Fibroblast of villous mesenchyme (primary cell): ENCODE measurements at places on chromosomes 16 and 17.

DNA sequence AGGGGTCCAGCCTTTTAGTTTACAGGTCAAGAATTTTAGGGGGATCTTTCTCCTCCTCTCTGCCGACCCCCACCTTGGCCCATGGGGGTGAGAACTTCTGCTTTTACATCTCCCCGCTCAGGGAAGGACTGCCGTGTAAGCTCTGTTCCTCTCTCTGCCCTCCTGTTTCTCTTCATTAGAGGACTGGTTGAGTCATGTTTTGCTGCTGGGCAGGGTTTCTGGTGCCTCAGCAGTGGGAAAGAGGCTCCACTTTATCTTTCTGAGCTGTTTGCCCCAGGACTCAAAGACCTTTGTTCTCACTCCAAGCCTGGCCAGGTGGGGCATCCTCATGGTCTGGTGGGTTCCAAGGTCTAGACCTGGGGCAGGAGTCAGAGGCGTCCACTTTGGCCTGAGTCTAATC lies 93.0 kb downstream of the UTP18 start:
- no peak for DNase-seq

- no peak for DNase-seq
These were observed 21.1 kb upstream of the DOK4 start for GRCh38 chr16:57507136-57508034.

- DNase-seq: no peak
These were observed 25.8 kb downstream of the TTYH2 start for GRCh38 chr17:74239172-74239571.

GRCh38 chr16:24540602-24541210 lies 1.3 kb downstream of the RBBP6 start:
- peak; percentile 31 for DNase-seq

- no peak for DNase-seq
These were observed 1.6 kb upstream of the HOXB7 start for GRCh38 chr17:48612456-48612853.

- DNase-seq: no peak
These were observed 73.6 kb upstream of the MRTFB start for GRCh38 chr16:13997526-13997925.

GRCh38 chr16:49883076-49884014 lies 27.4 kb upstream of the ZNF423 start:
- DNase-seq: no peak

- no peak for DNase-seq
These were observed 14.0 kb downstream of the NUPR1 start for GRCh38 chr16:28524681-28525171.

DNA sequence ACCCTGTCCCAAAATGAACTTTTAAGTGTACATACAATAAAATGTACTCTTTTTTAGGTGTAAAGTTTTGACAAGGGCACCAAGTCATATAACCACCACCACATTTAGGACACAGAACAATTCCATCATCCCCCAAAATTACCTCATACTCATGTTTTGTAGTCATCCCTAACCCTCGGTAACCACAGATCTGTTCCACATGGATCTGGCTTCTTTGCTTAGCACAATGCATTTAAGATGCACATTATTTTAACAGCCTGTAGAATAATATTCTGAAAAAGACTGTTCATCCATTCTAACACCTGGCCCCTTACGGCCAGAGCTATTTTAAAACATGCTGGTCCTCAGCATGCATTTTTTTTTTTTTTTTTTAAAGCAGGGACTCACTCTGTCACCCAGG lies 25.2 kb upstream of the CFAP20 start:
- DNase-seq: no peak
